ENCODE measurements at places on chromosomes 3 and 15.
A peak's percentile ranks its signal among the peaks of the same experiment; 100 is the strongest.

- DNase-seq: no peak
Observed at GRCh38 chr3:189365609-189366564, 194.1 kb downstream of the TPRG1 start.

- DNase-seq: no peak
Observed at GRCh38 chr15:69543681-69544364, 91.2 kb downstream of the RPLP1 start.

- no peak for DNase-seq
Observed at GRCh38 chr3:125013095-125013494, 42.7 kb downstream of the HEG1 start.

DNA sequence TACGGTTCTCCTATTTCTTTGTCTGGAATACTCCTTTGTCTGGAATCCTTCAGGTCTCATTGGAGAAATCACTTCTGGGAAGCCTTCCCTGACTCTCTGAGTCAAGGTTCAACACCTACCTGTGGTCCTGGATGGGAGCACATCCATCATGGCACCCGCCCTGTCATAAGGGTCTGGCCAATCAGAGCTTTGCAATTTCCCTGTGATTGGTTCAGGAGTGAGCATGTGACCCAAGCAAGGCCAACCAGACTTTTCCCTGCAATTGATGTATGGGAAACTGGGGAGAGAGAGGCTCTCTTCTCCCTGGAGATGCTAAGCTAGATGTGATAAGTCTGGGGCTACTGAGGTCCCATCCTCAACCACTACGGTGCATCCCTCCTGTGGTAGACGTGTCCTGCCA lies 8.1 kb downstream of the FAM3D start:
- DNase-seq: no peak

DNA sequence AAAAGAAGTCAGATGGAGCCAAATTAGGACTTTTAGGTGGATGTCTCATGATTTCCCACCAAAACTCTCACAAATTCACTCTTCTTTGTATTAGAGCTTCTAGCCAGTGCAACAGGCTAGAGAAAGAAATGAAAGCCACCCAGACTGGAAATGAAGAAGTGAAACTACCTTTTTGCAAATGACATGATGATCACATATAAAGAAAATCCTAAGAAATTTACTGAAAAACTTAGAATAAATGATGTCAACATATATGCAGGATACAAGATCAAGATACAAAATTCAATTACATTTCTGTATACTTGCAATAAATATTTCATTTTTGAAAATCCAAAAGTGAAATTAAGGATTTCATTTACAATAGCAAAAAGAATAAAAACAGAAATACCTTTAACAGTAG lies 110.8 kb downstream of the LRIG1 start:
- no peak for DNase-seq

DNA sequence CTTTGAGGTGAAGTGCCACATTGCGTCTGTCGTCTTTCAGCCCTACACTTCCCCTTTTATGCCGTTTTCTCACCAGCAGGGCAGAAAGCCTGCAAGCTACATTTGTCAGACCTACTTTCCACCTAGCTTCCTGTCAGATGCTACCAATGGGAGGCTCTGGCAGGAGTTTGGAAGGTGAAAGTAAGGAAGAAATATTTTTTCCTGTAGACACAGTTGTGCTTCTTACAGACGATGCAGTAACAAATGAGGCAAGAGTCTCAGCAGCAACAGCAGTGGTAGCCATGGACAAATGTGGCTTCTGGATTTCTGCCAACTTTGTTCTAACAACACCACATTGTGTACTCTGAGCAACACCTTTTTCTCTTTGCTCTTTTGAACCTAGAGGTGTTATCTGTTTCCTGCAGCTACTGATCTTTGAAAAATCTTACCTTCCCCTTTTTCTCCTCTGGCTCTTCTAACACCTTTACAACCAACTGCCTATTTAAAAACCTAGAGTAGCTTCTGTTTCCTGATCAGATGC lies 70.6 kb upstream of the STT3B start:
- DNase-seq: no peak

DNA sequence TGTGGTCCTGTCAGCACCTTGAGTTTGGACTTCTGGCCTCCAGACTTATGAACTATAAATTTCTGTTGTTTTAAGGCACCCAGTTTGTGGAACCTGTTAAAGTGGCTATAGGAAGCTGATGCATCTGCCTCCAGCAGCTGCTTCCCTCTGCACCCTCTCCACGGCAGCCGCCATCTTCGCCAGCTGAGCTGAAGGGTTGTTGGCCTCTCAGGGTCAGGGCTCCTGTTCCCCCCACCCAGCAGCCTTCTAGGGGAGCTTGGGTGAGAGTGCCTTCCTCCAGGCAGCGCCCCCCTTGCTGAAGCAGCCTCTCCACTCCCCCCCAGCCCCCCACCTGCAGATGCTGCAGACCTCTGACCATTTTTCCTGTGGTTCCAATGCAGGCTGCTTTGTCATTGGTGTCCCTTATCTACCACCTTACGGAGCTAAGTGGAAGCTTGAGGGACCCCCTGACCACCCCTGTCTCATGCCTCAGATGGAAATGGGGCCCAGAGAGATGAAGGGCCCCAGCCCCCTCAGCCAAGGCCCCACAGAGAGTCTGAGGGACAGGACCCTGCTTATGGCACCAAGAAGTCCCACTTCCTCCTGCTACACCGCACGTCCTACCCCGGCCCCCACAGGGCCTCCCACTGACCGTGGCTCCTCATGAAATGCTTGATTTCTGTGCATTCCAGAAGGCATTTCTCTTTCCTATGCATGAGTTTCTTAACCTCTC lies 61.4 kb upstream of the TLE3 start:
- DNase-seq: no peak

DNA sequence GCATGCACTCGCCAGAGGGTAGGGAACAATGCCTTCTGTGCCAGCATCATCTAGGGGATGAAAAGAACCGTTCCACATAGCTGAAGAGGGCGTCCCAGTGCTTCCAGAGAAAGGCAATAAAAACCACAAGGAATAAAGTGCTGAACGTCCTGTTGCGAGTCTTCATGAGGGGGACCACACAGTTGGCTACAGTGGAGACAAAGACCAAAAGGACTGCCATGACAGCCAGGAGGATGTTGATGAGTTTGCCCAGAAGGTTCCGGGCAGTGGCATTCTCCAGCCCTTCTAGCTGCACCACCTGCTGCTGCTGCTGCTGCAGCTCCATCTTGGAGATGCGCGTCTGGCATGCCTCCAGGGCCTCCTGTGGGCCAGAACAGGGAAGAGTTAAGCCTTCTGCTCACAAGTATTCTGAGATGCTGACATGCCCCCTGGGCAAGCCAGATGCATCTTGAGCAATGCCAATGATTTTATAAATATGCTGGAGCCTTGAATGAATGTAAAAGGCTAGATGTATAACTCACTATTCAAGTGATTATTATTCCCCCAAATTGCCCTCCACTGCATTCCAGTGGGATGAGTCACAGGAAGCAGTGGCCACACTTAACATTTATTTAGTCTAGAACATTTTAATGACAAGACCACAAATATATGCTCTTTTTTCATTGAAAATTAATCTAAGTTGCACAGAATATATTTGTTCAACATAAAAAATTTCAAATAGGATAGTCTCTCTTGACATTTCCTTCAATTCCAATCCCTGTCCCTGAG lies 45.1 kb upstream of the PLXND1 start:
- no peak for DNase-seq

- DNase-seq: no peak
Observed at GRCh38 chr3:42705962-42706585, 3.5 kb upstream of the HHATL start.

- DNase-seq: no peak
Observed at GRCh38 chr3:64918989-64919388, 231.2 kb upstream of the ADAMTS9 start.

DNA sequence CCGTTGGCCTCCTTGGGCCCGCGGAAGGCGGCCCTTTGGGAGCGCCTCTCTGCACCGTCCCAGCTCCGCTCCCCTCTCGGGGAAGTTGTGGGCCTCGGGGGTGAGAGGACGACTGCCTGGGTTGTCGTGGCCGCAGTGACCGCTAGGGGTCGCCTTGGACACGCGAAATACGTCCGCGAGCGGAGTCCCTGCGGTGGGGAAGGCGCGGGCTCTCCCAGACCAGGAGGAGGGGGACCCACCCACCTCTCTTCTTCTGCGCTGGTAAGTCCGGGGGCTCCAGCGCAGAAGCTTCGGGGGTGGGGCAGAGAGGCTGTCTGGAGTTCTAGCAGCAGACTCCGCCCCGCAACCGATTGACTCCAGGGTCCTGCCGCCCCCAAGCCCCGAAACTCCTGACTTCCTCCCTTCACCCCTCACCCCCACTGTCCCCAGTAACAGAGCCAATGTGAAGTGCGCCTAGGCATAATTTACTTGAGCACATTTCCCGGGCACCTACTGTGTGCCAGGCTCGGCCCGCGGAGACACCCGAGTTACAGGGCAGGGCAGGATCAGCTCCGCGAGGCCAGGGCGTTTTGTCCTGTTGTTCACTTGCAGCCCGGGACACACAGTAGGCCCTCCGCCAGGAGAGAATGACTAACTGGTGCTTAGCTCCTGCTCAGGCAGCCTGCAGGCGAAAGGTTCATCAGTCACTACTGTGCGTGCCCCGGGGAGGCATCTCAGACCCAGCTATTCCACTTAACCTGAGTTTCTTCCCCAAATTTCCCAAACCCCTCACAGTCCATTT lies 32.8 kb downstream of the DNASE1L3 start:
- peak; percentile 79 for DNase-seq

GRCh38 chr3:158570999-158571702 lies at the start of gene MLF1:
Gene MLF1 (plus strand): TSS chr3:158571194. CDS start chr3:158571301, 107 bp downstream.
- DNase-seq: peak; percentile 60

Data from hypothalamus (tissue), 51 donors.